ENCODE measurements at places on chromosomes 11 and 22.

GRCh38 chr11:130031056-130031455 is 28.4 kb upstream of the PRDM10 start:
- DNase-seq = no peak

- DNase-seq = peak; percentile 9
Observed at GRCh38 chr22:44436736-44437135, 61.3 kb downstream of the RTL6 start.

GRCh38 chr22:35457729-35458546 is 58.0 kb downstream of the MCM5 start:
- no peak for DNase-seq

- no peak for DNase-seq
Observed at GRCh38 chr11:112523951-112524350, 263.3 kb upstream of the PLET1 start.

DNA sequence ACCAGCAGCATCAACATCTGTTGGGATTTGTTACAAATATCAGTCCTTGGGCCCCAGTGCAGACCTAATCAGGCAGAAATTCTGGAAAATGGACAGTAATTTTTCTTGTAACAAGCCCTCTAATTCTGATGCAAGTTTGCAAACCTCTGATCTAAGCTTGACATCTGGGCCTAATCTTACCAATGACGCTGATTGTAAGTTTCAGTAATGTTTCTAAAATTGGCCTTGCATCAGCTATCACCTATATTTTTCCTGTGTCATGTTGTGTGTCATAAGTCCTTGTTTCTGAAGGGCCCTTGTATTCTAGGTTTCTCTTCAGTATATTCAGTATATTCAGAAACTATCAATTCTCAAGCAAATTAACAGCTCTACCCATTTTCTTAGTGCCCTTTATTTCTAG is 36.4 kb downstream of the ZNF215 start:
- DNase-seq = no peak

- DNase-seq = no peak
Observed at GRCh38 chr22:46539169-46539568, 1.7 kb upstream of the CELSR1 start.

Measured in GM13976 (cell line).